A172 (cell line): ENCODE measurements at places on chromosomes 7 and 10. TPM values are rescaled to one million over a fixed set of nuclear protein-coding genes. Genes with fewer than 3 reads are reported as not detected.

TRUB1 gene
- 57.0 and 63.4 TPM in 2 replicates for total RNA-seq

- no peak for DNase-seq
These were observed 54.7 kb upstream of the LSM8 start for GRCh38 chr7:118129041-118129795.

AKR1C3 gene
- 45.3 and 120 TPM in 2 replicates for total RNA-seq

TCAF1 gene
- total RNA-seq, result 53.5 and 63.2 TPM in 2 replicates

DNA sequence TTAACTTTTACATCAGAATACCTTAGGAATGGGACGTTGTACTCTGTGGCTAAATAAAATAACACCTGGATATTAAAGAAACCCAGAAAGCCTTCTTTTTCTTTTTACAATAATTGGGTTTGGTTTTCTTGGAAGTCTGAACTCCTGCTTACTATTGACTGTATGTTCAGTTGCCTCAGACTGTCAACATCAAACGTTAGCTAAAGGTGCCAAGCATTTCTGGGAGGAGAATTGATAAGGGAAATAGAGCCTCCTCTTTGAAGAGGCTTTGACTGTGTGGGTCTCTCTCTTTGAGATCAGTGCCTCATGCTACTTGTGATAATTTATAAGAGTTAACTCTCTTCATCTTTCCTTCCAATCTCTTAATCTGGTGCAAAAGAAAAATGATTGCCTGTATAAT, 224.7 kb upstream of the BMPER start:
- no peak for DNase-seq
